ENCODE measurements at places on chromosomes 5 and 9.

DNA sequence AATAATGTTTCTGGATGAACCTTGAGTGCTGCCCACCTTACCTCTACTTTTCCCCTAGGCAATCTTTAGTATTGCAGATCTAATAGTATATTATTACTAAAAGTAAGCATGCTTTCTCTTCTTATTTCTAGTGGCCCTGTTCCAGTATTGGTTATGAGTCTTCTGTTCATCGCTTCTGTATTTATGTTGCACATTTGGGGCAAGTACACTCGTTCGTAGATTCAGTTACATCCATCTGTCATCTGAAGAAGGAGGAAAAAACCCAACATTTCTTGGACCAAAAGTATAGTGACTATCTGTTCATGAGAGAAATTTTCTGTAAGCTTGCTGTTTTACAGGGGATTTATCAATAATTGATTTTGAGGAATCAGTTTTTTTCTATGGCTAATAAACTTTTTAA, 8.1 kb downstream of the SEC61B start:
- ATAC-seq = no peak

GRCh38 chr9:87080512-87081264, 133.4 kb upstream of the GAS1 start:
- no peak for ATAC-seq

DNA sequence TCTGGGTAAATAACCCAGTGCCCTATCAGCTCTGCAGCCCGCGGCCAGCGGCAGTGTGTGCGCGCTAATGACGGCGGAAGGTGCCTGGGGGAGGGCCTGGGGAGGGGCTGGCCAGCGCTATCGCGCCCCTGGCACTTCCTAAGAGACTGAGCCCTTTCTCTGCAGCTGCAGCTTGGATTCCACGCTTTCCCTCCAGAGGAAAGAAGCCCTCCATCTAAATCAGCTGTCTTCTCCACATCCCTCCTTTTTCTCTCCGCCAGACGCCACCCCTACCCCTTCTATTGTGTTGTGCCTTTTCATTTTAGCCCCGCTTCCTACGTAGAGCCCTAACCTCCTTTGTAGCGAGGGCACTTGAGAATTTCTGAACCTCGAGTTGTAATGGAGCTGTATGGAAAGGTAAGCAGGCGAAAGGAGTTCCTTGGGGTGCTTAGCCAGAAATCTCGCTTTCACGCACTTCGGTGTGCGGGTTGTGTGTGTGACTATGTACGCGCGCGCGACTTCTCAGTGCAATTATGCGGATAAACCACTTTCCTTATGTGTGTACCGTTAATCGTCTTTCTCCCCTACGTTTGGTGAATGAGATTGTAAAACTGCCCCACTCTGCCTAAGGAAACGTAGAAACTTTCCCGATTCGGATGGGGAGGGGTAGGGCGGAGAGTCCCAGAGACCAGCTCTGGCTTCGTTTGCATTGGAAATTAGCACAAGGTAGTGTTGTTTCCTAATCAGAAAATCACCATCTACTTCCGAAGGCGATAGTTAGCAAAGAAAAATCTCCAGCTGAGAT, 664 bp upstream of the RAB3C start:
- ATAC-seq = peak; percentile 53

DNA sequence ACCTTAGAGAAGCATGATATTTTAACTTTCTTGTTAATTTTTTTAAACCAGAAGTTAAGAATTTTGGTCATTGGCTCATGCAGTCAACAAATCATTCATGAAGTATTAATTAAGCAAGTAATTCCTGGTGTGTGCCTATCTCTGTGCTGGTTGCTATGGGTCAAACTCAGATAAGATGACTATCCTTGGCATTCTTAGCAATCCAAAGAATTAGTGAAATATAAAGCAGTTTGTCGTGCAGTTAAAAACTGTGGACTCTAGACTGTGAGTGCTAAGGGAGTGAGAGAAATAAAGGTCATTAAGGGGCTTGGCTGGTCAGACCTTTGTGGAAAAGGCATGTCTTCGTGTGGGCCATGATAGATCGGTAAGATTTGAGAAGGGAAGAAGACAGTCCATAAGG, 4.8 kb downstream of the CYFIP2 start:
- ATAC-seq = no peak

DNA sequence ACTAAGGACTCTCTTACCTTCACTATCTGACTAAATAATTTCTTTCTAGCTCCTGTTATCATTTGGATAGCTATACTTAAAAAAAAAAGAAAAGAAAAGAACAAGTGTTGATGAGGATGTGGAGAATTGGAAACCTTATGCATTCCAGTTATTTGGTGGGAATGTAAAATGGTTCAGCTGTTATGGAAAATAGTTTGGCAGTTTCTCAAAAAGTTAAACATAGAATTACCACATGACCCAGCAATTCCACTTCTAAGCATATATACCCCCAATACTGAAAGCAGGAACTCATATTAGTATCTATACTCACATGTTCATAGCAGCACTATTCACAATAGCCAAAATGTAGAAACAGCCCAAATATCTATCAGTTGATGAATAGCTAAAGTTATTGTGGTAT, 61.1 kb downstream of the GNA14 start:
- no peak for ATAC-seq

- ATAC-seq = no peak
These were observed 43.6 kb upstream of the NKX2-5 start for GRCh38 chr5:173278641-173279040.

DNA sequence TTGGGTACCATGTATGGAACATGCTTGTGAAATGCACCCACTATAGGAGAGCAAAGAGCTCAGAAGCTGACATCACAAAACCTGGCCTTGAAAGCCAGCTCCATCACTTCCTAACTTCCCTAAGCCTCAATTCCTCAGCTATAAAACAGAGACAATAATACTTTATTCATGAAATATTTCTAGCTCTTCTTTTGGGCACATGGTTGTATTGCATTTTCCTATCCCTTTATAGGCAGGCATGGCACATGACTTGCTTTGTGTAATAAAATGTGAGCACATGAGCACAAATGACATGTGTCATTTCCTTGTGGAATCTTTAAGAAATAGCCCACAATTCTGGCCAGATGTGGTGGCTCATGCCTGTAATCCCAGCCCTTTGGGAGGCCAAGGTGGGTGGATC, 18.5 kb downstream of the ZNF366 start:
- no peak for ATAC-seq

GRCh38 chr5:72841756-72842535, 25.5 kb downstream of the TNPO1 start:
- ATAC-seq = no peak

DNA sequence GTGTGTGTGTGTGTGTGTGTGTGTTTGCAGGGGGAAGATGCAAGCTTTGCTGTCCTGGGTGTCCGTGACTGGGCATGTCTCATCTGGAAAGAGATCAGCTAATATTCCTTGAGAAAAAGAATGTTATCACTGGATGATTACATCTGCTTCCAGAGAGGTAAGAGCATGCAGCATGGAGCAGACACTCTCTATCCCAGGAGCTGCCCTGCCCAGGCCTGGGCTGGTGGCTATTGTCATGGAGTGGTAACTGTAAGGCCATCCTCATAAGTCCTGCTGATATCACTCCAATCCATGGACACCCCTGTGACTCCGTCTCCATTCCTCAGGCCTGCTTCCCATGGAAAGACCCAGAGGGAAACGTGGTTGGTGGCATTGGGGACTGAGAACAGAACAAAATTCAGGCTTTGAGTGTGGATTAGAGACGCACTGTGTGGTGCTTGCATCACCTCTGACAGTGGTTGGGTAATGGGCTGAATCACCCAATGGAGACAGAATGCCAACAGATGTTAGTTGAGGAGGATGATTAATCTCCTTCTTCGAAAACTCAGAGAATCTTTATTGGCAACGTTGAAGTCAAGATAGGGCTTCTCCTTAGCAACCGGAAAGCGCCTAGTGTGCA, 52.0 kb upstream of the KCNIP1 start:
- ATAC-seq = no peak
